ENCODE measurements at places on chromosomes 2 and 18.
A peak's percentile ranks its signal among the peaks of the same experiment; 100 is the strongest.

DNA sequence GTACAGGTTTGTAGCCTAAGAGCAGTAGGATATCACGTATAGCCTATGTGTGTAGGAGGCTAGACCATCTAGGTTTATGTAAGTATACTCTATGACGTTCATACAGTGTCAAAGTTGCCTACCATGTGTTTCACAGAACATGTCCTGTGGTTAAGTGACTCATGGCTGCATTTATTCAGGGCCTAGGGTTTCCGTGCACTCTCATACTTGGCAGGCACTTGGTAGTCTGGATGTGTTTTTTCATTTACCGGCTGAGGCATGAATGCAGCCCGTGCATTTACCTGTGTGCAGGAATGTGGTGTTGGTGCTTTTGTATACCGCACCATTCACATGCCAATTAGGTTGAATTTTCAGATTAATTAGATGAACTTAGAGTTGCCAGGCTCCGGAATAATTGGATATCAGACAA lies 43.4 kb downstream of the MYL12B start:
- DNase-seq, result peak; percentile 92

DNA sequence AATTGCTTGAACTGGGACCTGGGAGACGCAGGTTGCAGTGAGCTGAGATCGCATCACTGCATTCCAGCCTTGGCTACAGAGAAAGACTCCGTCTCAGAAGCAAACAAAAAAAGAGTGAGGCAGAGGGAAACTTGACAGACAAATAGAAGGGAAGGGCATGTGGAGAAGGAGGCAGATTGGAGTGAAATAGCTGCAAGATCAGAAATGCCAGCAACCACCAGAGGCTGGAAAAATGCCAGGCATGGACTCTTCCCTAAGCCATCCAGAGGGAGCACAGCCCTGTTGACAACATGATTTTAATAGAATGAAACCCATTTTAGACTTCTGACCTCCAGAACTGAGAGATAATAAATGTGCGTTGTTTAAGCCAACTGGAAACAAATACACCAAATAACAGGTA lies 447.2 kb upstream of the SPHKAP start:
- DNase-seq, result no peak

- peak; percentile 77 for DNase-seq
These were observed 2.2 kb downstream of the IRS1 start for GRCh38 chr2:226797289-226797988.

- no peak for DNase-seq
These were observed 490.4 kb upstream of the SPRED2 start for GRCh38 chr2:65922794-65923193.

DNA sequence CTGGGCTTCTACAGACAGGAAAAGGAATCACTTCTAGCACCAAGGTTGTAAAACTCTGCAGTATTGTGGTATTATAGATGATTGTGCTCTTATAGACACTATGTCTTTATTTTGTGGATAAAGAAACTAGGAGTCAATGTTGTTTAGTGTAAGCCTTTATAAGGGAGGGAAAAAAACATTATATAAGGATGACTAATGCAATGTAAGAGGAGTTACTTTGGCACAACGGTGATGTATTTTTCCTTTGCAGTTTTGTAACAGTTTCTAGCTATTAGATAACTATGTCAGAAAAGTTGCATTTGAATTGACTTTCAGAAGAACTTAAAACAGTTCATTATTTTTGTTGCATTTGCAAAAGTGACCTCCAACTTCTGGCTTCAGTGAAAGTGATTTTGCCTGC lies 545.4 kb downstream of the CCDC85A start:
- DNase-seq, result peak; percentile 5

DNA sequence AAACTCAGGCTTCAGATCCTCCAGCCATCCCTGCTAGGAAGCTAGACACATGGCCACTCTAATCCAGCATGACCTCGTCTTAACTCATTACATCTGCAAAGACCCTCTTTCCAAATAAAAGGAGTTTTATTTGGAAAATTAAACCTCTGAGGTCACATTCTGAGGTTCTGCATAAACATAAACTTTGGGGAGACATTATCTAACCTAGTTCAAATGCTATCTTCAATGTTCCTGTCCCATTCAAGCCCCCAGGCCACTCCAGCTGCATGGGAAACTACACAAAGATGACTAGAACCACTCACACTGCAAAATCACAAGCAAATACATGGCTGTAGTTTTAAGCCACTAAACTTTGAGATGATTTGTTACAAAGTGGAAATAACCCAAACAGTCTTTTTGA lies 99.0 kb upstream of the RNF152 start:
- DNase-seq, result no peak
